Suppressor macrophage treated with lipopolysaccharide for 1 hour (primary cell): ENCODE measurements at places on chromosomes 2 and 18.
A peak's percentile ranks its signal among the peaks of the same experiment; 100 is the strongest.

- DNase-seq, result peak; percentile 90
Observed at GRCh38 chr18:78643004-78643403, 336.6 kb upstream of the SALL3 start.

GRCh38 chr2:204280262-204280668 is 265.0 kb upstream of the PARD3B start:
- DNase-seq, result peak; percentile 20

GRCh38 chr2:127829845-127830246 is 18.9 kb upstream of the WDR33 start:
- no peak for DNase-seq

GRCh38 chr2:215831296-215831913 is 181.9 kb downstream of the MREG start:
- DNase-seq, result peak; percentile 75

DNA sequence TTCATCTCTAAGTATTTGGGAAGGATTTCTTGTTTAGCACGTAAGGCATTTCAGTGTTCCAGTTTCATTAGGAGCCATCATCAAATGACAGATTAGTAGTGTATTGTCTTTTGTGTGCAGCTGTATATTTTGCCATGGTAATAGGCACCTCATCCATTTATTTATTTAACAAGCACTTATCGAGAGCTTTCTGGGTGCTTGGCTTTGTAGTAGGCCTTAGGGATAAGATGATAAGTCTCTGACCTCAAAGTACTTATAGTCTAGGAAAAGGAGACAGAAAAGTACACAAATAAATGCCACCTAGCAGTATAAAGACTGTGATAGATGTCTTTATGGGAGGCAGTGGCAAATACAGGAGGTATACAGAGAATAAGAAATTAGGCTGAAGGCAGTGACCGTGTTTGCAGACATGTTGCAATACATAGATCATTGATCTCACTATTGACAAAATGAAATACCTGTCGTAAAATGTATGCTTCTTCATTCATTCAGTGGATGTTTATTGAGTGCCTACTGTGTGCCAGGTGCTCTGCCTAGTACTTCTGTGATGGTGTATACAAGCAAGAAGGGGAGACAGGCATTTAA is 265.9 kb downstream of the SETBP1 start:
- DNase-seq, result no peak

DNA sequence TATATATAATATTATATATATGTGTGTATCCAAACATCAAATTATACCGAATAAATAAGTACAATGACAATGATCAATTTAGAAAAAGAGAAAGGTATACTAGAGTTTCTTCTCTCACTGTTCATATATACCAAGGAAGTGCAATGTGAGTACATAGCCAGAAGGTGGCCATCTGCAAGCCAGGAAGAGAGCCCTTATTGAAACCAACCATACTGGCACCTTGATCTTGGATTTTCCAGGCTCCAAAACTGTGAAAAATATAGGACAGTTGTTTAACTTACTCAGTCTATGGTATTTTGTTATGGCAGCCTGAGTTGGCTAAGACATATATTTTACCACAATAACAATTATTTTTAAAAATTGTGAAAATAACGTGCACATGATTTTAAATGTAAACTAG is 1490.2 kb upstream of the SLC39A10 start:
- DNase-seq, result peak; percentile 21

DNA sequence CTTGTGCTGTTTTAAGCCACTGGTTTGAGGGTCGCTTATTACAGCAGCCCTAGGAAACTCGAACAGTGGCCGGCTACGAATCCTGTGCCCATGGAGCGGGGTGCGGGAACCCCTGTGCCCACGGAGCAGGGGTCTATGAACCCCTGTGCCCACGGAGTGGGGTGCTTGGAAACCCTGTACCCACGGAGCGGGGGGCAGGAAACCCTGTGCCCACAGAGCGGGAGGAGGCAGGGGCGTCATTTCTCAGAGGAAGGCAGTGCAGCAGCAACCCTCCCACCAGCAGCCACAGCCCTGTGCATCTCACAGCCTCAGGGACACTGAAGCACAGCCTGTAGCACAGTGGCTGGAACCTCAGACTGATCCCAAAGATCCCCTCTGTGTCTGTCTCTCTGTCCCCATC is 34.2 kb upstream of the GPC1 start:
- DNase-seq, result no peak

- DNase-seq, result no peak
Observed at GRCh38 chr18:6039055-6039454, 143.7 kb upstream of the TMEM200C start.

DNA sequence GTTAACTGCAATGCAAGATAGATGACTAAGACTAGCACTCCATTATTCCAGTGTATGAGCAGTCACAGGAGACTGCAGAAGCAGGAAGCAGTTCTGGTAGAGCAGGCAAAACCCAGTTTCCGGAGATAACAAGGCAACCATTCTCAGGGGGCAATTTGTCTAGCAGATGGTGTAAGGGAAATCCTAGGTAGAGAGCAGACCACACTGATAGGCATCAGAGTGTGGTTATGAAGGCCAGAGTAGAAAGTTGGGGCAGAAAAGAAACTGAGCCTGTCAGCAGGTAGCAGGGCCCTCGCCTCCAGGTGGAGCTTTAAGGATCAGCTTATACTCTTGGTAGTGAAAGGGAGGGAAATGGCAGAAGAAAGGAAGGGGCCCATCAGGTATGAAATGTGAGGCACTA is 164.4 kb downstream of the PDE11A start:
- no peak for DNase-seq

GRCh38 chr2:43312755-43313641 is 86.6 kb upstream of the ZFP36L2 start:
- DNase-seq, result peak; percentile 40

DNA sequence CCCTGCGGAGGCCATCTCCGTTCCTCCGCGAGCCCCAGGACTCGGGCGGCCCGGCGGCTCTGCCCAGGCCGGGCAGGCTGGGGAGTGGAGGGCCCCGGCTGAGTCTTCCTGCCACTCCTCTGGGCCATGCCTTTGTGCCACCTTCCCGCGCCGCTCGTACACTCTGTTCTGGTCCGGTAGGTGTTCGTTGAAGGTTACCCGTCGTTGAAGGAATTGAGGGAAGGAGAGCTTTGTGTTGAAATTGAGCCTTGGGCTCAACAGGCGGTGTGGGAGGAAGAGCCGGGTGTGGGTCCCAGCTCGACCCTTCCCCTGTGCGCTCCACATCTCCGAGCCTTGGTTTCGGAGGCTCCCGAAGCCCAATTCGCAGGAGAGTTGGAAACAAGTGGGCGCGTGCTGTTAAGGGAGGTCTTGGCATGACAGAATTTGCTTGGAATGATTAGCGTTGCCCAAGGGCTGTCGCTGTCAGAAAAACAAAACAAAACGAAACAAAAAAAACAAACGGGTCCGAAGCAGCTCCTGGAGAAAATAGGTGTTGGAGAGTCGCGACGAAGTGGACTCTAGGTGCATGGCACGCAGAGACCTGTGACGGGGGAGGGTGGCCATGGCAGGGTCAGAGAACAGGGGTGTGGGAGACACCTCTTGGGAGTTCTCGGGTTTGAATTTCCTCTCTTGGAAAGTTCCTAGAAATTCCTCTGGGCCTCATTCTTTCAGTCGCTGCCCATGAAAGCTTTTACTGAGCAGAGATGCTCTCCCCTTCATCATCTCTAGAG is 1.2 kb upstream of the MZT2A start:
- no peak for DNase-seq

DNA sequence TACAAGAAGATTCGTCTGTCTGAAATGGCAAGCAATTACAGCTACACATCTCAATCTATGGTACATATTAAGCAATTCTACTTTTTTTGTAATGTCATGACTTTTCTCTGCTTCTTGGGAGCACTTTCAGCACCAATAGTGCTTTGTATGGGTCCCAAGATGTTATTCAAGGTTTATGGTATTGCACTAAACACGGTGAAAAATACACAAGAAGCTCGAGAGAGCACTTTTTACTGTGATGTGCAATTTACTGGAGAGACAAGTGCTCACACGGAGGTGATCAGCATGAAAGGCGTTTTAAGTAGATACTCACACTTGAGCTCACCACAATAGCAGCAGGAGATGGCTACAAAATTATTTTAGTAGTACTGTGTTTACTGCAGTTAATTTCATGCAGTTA is 783.6 kb downstream of the CBLN2 start:
- no peak for DNase-seq

GRCh38 chr2:12278217-12278750 is 438.5 kb upstream of the TRIB2 start:
- no peak for DNase-seq

- no peak for DNase-seq
Observed at GRCh38 chr2:44833171-44834069, 108.1 kb upstream of the SIX3 start.

DNA sequence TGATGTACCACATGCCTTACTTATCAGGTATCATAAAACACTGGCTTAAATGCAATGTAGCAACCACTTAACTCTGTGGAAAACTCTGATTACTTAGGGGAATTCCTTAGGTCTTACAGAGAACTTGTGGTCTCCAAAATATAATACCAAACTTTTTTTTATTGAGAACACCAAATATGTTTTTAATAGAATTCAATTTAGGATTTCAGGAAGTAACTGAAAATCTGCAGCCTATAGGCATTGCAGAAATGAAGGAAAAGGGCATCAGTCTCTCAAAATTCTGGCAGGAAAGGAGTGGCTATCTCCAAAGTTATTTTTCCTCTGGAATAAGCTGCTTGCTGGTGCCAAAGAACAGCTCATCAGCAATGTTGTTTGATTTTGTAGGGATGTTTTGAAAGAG is 105.3 kb upstream of the UGP2 start:
- no peak for DNase-seq

GRCh38 chr2:207143215-207144172 is 22.3 kb downstream of the KLF7 start:
- peak; percentile 61 for DNase-seq

- peak; percentile 26 for DNase-seq
Observed at GRCh38 chr2:157627594-157628476, 829 bp downstream of the ACVR1C start.

GRCh38 chr18:41268271-41268670 is 686.8 kb upstream of the PIK3C3 start:
- DNase-seq, result no peak
